ENCODE measurements at places on chromosomes 13 and 19.

DNA sequence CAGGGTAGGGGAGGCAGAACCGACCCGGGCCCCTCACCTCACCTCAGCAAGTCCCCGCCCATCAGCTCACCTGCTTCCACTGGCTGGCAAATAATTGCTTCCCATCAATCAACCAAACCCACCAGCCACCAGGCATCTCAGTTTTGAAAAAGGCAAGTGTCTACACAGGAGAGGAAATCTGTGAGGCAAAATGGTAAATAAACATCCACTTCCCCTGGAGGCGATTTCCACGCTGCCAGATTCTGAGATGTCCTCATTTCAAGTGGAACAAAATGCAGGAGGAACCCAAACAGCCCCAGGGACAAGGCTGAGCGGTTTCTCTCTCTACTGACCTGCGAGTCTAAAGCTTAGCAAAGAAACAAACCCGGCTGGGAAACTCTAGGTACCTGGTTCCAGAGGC is 117.5 kb downstream of the CRYL1 start:
- DNase-seq, result peak; percentile 38

- no peak for DNase-seq
Observed at GRCh38 chr19:6739883-6740588, 556 bp downstream of the TRIP10 start.

DNA sequence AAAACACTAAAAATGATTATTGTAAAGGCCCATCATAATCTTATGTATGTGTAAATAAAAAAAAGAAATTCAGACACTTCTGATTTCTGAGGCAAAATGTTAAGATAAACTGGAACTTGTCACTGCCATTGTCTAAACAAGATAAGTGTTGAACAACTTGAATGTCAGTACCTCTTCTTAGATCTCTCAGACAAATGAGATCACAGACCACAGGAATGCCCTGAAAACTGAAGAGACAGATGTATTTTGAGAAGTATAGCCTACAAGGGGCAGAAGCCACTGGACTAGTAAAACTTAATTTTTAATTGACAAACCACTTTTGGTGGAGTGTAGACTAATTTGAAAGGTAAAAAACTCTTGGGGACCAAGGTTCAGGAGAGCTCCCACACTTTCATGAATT is 375.5 kb upstream of the SLITRK5 start:
- peak; percentile 12 for DNase-seq

DNA sequence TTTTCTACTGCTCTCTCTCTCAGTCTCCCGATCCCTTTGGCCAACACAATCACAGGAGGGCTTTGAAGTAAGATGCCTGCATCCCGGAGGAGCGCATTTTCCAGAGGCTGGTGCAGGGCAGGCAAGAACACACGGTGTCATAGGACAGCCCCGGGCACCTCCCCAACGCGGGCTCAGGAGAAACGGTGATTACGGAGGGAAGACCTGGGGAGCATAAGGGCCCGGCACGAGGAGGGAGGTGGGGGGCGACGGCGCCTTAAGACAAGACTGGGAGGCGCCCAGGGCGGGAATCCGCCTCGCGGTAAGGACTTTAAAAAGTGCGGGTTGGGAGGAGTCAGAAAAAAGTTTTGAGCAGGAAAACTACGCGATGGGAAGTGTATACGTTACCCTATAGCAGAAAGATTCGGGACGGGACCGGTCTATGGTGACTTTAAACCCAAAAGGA is 18.7 kb upstream of the ZNF888 start:
- no peak for DNase-seq

DNA sequence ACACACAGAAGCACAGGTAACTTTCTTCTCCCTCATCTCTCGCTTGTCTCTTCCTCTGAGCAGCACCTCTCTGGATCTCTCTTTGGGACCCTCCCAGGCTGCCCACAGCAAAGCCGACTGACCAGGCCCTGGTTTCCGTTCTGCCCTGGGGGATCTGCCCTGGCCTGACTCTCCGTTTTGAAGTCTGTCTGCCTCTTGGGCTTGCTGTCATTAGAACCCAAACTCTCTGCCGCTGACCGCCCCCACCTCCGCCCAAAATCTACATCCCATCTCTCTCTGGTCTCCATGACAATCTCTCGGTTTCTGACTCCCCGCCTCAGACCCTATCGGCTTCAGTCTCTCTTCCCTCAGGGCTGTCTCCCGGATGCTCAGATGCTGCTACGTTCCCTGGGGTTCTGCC is 6.9 kb downstream of the KCNC3 start:
- DNase-seq, result no peak

- DNase-seq, result no peak
Observed at GRCh38 chr13:111177081-111177711, 62.1 kb downstream of the ARHGEF7 start.

DNA sequence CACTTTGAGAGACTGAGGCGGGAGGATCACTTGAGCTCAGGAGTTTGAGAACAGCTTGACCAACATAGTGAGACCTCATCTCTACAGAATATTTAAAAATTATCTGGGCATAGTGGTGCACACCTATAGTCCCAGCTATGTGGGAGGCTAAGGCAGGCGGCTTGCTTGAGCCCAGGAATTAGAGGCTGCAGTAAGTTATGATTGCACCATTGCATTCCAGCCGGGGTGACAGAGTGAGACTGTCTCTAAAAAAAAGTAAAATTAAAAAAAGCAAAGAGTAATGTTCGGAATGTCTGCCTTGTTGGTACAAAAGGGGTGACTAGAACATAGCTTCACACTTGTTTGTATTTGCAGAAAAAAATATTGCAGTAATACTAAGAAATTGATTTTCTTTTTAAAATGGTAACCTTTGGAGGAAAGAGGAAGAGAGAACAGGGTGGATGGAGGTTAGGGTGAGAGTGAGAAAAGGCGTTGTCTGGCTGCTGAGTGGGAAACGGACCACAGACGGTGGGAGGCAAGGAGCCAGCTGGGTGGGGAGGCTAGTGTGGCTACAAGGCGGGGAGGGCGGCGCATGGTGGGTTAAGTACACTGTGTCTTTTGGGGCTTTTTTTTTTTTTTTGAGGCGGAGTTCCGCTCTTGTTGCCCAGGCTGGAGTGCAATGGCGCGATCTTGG is 10.2 kb downstream of the PPP1R14A start:
- DNase-seq, result no peak

All from renal cortical epithelial cell (primary cell).